ENCODE measurements at places on chromosomes 6 and 20. TPM values are rescaled to one million over a fixed set of nuclear protein-coding genes. Genes with fewer than 3 reads are reported as not detected.

Gene WFDC10B
- total RNA-seq, result not detected

Gene SAMD3
- 2.5 TPM for total RNA-seq

Gene LINC00237
- not detected for total RNA-seq

Gene HACE1
- 21.4 TPM for total RNA-seq

Gene VIP
- total RNA-seq, result not detected

Gene DAAM2
- total RNA-seq, result not detected

Gene GPX5
- not detected for total RNA-seq

Gene ANGPT4
- not detected for total RNA-seq

Gene NKX2-2
- not detected for total RNA-seq

Gene GABBR1
- 188 TPM for total RNA-seq

Gene TRIM31
- total RNA-seq, result not detected

Gene DEFB124
- not detected for total RNA-seq

Gene MDFI
- not detected for total RNA-seq

Gene VSX1
- not detected for total RNA-seq

Gene HLA-DOA
- total RNA-seq, result 209 TPM

Gene MEA1
- 35.7 TPM for total RNA-seq

Gene MEP1A
- not detected for total RNA-seq

Gene UST
- 16.9 TPM for total RNA-seq

Gene NOTCH4
- total RNA-seq, result 10.3 TPM

Gene SH3BGRL2
- not detected for total RNA-seq

Gene TINAG
- total RNA-seq, result not detected

Data from B cell (primary cell).